ENCODE measurements at places on chromosomes 4 and X.

DNA sequence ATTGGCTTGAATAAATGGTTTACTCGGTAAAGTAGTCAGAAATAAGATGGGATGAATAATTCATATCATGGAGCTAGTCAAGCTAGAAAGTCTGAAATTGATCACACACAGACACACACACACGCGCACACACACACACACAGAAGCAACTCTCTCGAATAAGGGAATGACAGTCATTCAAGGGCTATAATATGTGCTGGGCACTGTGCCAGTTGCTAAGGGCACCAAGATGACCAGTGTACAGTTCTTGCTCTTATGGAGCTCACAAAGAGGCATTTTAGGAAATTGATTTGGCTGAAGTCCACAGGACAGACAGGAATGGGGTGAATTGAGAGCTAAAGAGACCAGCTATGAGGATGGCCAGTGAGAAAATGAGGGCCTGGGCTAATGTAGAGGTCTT, 34.2 kb upstream of the SH3D19 start:
- peak; percentile 71 for DNase-seq

- no peak for DNase-seq
Measured at GRCh38 chr4:7512428-7512827, 77.7 kb upstream of the PSAPL1 start.

- DNase-seq = no peak
Measured at GRCh38 chrX:19344661-19345060, 934 bp downstream of the PDHA1 start.

GRCh38 chrX:100645106-100645505, 1.1 kb downstream of the SRPX2 start:
- DNase-seq = no peak

DNA sequence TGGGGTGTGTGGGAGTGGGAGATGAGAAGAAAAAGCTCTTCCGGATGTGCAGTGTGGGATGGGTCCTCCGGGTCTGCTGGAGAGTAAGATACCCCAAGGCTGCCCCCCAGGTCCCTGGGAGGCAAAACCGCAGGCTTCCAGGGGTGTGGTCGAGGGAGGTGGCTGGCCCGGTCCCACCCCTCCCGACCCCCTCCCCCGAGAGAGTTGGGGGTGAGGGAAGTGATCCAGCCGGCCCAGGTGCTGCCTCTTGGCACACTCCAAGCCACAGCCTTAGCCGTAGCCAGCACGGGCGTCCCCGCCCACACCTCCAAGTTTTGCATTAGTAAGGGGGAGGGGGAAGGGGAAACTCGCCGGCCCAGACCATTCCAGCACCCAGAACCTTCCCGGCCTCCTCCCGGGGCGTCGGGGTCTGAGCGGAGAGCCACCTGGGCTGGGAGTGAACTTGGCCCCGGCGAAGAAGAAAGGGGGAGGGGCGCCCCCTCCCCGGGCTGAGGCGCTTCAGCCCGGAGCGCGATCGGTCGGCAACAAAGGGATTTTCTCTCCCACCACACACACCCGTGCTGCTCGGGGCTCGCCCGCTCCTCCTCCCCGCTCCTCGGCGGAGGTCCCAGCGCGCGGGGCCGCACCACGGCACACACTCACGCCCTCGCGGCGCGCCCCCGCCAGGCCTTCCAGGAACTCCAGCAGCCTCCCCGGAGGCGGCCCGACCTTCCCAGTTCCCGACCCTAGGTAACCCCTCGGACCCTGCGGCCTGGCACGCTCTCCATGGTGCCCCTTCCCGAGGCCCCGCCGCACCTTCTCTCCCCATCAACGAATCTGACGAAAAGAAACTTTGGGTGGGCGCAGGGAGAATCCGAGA, 14.4 kb downstream of the BCOR start:
- no peak for DNase-seq

DNA sequence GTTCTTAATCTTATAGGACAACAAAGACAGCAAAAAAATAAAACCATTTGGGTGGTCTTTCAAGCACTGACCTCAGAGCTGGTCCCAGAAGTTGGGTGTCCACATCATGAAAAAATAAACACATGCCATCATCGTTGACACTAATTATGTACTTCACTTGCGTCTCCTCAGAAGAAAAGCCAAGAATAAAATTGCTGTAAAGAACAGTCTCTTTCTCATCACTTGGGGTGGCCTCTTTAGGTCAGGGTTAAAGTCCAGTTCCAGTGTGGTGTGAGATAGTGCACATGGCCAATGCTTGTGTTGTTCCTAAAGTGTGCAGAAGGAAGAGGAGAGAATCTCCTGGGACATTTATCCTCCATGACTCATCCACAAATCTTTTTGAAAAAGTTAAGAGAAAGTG, 49.5 kb upstream of the IBSP start:
- DNase-seq = no peak

- no peak for DNase-seq
Measured at GRCh38 chr4:87688316-87688715, 38.2 kb downstream of the DMP1 start.

DNA sequence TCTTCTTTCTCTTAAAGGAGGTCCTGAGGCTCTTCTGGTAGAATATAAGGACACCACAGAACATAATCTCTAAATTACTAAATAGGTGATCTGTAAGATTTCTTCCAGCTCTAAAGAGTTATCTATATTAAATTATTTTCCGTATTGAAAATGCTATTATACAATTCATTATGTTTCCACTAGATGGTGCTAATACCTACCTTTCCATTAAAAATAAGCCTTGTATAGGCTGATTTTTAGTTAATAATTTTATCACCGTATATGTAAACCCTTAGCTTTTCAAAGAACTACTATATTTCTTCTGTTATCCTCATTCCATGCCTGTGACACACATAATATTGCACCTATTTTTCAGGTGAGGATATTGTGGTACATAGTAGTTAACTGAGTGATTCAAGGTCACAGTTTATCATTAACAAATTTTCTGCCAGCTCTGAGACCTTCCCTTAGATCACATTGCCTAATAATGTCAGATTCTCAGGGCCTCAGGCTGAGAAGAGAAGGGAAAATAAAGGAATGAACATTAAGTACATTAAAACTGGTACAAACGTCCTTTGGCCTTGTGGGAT, 138.8 kb downstream of the TEX11 start:
- no peak for DNase-seq

GRCh38 chr4:56790691-56791091, 30.8 kb downstream of the SPINK2 start:
- DNase-seq = no peak

- DNase-seq = no peak
Measured at GRCh38 chrX:5324546-5324945, 904.1 kb downstream of the NLGN4X start.

GRCh38 chr4:169621731-169622492, 1.5 kb downstream of the CLCN3 start:
- DNase-seq = no peak

- no peak for DNase-seq
Measured at GRCh38 chr4:74205559-74205958, 47.6 kb downstream of the MTHFD2L start.

DNA sequence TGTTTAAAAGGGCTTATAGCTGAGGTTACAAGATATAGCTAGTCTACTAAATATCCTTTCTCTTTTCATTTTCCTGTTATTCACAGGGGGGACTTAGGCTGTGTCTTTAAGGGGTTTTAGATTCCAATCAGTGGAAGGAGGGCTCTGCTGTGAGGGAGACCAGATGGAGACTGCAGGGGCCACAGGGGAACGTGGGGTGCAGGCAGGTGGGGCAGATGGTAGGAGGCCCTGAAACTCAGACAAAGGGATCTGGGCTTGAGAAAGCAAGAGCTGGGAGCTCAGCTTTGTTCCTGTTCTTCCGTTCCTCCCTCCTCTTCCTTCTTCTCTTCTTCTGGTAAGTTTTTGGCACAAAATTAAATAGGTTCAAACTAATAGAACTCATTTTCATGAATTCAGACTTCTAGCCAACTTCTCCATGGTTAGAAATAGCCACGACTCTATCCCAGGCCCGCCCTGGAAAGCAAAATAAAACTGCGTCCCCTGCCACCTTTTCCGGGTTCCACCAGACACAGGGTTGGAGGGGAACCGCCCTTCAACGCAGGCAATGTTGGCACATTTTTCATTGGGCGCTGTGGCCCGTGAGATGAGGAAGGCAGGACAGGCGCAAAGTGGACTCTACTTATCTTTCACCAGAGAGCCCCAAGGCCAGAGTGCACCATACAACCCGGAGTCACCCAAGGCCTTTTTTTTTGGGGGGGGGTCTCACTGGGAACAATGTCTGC, 3.5 kb upstream of the TMSB4X start:
- no peak for DNase-seq

DNA sequence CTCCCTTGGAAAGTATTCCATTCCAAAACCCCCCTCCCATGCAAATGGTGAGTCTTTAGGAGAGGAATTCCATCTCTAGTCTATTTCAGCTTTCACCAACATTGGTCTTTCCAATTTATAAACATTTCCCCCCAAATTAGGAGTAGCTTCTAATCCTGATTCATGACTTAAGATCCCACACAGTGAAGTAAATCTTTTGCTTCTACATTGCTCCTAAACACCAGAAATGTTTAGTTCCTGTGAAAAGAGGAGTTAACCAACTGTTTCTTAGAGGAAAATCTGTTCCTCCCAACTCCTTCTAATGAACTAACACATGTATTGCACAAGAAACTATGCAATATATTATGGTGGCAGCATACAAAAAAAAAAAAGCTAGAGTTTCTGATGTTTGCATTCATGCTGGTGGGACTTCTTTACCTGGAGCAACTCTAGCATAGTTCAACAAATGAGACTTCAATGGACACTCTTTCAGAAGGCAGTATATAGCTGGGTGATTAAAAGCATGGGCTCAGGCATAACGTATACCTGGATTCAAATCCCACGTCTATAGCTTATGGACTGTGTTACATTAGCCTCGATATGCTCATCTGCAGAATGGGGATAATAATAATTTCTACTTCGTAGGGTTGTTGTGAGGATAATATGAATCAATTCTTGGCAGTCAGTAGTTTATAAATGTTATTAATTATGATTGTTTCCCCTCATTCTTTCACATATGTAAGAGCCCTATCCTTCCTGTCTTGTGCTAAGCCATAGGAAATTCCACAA, 131.6 kb upstream of the TMEM164 start:
- DNase-seq = no peak

DNA sequence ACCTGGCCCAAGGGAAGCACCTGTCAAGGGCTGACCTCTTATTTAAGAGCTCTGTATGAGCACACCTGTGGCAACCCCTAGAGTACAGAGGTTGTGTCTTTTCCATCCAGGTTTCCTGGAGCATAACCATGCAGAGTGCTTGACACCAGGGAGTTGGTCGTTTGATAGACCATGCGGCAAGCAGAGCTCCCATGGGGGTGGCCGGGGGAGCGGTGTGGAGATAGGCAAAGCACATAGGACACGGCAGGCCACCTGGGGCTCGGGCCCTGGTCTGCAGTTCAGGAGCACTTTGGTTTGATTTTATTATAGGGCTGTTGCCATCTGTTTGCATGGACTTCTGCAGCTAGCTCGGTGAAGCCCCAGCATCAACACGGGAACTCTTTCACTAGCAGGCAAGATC, 95.0 kb upstream of the MTM1 start:
- DNase-seq = no peak

DNA sequence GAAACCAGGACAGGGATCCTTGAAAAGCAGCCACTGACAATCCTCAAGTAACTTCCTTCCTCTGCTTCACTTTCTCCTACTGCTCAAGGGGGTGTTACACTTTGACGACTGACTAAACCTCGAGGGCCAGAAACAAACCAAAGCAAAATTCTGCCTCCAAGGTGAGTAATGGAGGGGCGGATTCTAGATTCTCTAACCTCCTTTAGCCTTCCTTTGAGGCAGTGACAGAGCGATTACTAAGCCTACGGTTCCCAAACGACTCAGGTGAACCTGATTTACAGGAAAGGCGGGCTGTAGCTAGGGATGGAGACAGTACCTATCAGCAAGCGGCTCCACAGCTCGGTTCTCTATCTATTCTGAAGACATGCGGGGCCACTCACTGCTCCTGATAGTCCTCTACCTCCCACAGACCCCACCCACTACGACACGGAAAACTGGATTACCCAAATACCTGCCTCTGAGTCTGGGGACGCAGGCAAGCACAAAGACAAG, 487 bp downstream of the TBCK start:
- peak; percentile 38 for DNase-seq

- no peak for DNase-seq
Measured at GRCh38 chrX:45266456-45266855, 65.8 kb upstream of the DIPK2B start.

DNA sequence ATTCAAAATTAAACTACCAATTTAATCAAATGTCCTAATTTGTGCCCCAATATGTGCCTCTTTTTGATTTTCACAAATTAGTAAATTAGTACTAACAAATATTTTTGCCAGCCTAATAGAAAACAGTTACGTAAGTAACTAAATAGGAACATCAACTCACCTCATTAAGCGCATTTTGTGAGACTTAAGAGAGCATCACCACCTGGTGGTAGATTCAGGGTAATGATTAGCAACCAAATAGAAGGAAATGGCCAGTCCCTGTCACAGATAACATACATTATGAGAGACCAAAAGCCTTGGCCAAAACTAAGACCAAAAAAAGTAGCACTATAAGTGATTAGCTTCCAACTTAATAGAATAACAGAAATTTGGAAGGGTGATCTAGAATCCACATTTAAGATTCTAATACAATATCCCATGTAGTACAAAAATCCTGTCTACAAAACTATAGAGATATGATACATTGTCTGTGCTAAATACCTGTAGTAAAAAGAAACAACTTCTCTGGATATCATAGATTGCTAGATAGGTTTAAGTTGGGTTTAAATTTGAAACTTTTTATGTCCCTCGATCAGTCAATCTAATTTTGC, 46.7 kb downstream of the C4orf46 start:
- peak; percentile 79 for DNase-seq

GRCh38 chrX:109783701-109784079, 50.6 kb upstream of the ACSL4 start:
- no peak for DNase-seq

GRCh38 chrX:109966246-109966645, 36.7 kb upstream of the TMEM164 start:
- DNase-seq = no peak

DNA sequence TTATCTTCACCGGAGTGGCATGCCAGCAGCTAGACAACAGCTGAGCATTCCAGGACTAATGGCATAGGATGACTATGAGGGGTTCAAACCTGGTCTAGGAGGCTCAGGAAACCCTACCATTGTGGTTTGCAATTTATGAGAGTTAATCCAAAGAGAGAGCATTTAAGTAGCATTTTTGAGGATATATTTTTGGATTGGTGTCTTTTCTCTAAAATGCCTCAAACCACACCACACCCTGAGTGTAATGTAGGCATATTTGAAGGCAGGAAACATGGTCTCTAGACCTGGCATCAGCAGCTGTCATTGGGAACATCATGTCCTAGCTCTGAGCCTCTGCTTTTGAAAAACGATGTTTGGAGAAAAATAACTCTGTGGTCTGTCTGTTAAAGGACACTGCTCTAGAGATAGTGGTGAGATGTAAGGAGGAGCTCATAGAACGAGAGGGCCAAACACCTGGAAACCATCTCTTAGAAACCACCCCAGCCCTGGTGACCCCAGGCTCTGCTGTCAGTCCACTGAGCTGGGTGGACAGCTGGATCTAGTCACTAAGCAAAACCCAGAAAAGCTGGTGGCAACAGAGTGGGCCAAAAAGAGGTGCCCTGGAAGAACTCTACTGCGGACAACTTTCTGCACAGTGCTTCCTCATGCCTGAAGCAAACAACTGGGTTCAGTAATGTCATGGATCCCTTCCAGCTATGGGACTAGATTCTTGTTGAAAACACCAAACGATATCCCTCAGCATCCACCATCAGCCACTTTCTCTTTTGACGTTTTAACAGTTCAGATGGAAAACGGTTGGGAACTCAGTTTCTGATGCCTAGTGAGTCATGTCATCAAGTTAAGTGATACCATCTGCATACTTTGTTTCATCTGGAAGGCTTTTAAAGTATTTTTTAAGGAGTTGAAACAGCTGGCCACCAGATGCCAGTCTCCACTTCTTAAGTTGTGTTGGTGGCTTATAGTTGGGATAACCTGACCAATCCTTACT, 100.2 kb upstream of the C1QTNF7 start:
- no peak for DNase-seq

Data from pons (tissue), 1 donor.